ENCODE measurements at places on chromosomes 1 and 21.

DNA sequence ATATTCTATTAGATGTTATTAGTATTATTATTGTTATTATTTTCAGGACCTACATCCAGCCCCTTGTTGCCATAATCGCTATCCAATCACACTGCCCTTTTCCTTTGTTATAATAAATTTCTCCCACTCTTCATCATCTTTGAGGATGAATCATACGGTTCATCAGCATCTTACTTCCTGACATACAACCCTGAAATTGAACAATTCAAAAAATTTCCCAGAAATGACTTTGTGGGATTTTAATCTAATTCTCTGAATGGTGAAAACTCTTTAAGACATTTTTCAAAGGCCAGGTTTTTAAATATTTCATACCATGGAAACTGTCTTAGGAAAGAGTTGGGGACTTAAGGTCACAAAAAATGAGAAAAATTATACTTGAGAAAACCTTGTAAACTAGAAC lies 353.5 kb downstream of the ST6GALNAC3 start:
- DNase-seq = no peak

DNA sequence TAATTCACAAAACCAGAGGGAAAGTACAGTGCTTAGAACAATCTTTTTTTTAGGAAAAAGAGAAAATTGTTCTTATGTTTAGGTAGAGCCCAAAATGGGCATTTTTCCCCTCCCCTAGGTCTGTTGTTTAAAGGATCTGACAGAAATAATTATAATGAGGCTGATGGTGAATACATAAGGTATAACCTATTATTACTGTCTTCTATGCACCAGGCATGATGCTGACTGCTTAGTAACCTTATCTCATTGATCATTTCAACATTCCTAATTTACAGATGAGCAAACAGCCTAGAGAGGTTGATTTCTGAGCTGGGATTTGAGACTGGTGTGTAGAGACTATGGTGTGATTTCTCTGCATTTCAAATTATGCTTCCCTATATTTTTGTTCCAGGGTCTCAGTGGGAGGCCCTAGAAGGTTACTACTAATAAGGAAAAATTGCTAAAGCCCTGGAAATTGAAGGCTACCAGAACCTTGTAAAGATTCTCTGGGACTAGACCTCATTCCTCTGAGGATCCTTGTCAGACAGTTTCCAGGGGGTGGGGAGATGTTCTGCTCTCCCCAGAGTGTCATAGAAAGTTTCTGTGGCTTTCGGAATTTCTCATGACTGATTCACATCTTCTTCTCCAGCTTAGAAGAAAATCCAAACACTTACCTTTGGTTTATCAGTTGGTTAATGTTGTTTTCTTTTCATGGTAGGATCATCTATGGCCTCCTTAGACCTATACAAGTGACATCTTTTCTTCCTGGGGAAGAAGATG lies 44.9 kb downstream of the ROR1 start:
- DNase-seq = no peak

GRCh38 chr1:85289207-85289847 lies 12.9 kb upstream of the BCL10 start:
- no peak for DNase-seq

DNA sequence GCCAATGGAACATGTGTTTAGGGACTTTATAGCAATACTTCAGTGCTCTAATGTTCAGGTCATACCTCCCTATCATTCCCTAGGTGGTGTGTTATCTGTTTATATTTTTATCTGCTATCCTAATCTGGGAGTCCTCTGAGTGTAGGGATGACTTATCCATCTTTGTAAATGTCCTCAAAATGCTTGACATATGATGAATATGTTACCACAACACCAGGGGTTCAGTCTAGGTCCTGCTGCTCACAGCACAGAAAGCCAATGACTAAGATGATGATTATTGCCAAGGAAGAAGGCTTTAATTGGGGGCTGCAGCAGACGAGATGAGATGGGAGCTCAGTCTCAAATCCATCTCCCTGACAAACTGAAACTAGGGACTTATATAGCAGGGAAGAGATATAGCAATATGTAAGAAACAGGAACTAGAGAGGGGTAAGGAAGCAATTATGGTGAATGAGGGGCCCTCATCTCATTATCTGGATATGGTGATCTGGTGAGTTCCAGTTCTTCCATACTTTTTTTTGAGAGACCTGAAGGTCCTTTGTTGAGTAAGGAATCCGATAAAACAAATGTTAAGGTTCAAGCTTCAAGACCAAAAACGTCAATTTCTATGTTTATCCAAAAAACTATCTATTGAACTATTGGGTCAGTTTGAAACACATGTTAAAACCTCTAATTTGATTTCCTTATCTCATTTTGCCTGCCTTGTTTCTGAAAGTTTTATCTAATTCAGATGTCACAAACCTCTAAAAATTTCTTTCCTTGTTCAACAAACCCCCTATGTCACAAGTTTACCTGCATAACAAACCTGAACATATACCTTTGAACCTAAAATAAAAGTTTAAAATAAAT lies 256.7 kb upstream of the CACYBP start:
- DNase-seq = no peak

GRCh38 chr1:100027212-100027611 lies 57.4 kb downstream of the SLC35A3 start:
- DNase-seq = no peak

DNA sequence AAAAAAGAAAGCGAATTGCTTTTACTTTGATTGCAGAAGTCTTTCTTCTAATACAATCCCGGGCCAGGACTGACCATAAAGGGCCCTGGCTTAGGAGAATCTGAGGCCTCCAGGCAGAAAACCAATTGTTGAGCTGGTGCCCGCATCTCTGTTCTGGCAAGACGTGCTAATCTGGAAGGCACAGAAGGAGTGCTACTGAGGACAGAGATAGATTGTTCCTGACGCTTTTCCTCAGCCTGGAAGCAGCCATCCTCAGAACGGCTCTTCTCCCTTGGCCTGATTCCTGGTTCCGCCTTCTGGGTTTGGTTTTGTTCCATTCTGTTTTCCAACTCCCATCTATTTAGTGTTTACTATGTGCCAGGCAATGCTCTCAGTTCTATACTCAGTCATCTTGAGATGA lies 44.8 kb upstream of the SPOCD1 start:
- DNase-seq = no peak

- DNase-seq = no peak
Observed at GRCh38 chr1:186424539-186424938, 36.4 kb downstream of the PDC start.

DNA sequence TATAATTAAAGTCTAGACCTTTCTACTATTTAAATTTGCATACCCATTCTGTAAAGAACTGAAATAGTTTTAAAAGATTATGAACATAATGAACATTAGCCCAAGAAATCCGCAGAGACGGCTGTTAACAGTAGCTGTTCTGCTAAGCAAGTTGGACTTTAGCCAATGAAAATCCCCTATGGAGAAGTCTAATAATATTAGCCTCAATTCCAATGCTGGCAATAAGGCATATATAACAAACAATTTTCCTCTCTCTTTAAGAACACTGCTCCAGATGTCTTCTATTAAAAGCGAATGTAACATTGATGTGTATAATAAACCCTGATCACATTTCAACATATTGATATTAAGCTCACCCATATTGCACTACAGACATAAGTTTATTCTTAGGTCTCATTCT lies 221.3 kb upstream of the KCTD3 start:
- DNase-seq = no peak

DNA sequence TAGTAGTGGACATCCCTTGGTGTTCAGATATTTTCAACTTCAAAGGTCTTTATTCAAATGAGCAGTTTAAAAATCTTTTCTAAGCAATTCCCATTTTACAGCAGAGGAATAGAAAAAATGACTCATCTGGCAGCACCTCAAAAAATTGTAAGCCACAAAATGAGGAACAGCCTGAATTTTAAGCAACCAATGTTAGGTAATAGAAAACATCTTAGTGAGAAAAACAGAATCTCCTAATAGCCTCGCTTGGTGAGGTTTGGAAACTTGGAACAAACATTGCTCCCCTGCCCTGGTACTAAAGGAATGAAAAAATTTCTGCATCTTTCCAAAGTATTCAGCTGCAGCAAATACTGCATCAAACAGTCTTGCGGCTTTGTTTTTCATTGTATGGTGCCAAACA lies 264.4 kb downstream of the NTNG1 start:
- no peak for DNase-seq

- DNase-seq = peak; percentile 72
Observed at GRCh38 chr1:205480349-205480985, 24.0 kb upstream of the CDK18 start.

DNA sequence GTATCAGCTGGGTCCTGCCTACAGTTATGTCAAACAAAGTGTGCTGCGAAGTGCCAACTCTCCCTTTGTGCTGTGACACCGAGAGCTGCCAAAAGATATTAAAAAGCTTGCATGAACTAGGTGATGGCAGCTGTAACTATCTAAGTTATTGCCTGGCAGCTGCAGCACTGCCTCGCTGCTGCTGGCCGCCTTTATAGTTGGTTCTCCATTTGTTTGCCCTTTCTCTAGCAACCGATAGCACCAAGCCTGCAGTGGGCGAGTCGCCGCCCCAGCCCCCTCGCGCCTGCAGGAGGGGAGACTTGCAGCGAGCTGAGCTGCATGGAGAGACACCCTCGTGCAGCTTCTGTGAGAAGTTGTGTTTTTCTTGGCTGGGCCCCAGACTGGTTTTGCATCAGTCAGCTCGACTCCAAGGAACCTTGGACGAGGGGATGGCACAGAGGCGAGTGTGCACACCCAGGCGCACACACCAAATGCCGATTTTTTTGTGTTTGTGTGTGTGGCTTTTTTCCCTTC lies 330.6 kb downstream of the RPS6KC1 start:
- DNase-seq = no peak

DNA sequence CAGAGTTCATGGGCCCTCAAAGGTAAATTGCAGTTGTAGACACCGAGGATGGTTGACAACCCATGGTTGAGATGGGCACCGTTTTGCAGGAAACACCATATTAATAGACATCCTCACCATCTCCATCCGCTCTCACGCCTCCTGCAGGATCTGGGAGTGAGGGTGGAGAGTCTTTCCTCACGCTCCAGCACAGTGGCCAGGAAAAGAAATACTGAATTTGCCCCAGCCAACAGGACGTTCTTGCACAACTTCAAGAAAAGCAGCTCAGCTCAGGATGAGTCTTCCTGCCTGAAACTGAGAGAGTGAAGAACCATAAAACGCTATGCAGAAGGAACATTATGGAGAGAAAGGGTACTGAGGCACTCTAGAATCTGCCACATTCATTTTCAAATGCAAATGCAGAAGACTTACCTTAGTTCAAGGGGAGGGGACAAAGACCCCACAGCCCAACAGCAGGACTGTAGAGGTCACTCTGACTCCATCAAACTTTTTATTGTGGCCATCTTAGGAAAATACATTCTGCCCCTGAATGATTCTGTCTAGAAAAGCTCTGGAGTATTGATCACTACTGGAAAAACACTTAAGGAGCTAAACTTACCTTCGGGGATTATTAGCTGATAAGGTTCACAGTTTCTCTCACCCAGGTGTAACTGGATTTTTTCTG lies 9.3 kb downstream of the SLAMF8 start:
- DNase-seq = no peak

DNA sequence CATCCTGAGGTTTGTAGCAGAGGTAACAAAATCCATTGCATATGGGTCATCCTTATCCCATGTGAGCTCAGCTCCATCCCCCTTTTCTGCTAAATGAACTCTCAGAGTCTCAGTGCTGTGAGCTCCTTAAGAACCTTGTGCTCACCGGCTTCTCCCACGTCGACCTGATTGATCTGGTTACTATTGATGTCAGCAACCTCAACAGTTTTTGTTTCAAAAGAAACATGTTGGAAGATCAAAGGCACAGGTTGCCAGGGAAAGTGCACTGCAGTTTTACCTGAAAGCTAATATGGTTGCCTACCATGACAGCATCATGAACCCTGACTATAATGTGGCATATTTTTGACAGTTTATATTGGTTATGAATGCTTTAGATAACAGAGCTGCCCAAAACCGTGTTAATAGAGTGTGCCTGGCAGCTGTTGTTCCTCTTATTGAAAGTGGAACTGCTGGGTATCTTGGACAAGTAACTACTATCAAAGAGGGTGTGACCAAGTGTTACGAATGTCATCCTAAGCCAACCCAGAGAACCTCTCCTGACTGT lies 131.4 kb downstream of the HS2ST1 start:
- peak; percentile 53 for DNase-seq

GRCh38 chr1:10737651-10738050 lies 58.8 kb downstream of the CASZ1 start:
- DNase-seq = no peak

DNA sequence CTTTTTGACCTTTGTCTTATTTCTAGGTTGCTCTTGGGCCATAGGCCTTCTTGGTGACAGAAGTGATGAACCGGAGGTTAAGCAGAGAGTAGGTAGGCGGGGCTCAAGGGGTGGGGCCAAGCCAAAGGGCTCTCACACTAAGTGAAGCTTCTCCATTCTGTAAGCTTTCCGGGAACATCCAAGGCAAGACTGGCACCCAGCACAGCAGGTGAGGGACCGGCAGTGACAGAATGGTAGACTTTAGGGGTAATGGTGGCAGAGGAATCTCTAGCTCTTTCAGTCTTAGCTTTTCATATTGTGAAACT lies at the start of gene TNFAIP8L2:
TNFAIP8L2 (plus strand) TSS at position 135 of the 305 bp plus-strand sequence. CDS start 2,049 bp downstream, outside the sequence.
- DNase-seq = peak; percentile 68

DNA sequence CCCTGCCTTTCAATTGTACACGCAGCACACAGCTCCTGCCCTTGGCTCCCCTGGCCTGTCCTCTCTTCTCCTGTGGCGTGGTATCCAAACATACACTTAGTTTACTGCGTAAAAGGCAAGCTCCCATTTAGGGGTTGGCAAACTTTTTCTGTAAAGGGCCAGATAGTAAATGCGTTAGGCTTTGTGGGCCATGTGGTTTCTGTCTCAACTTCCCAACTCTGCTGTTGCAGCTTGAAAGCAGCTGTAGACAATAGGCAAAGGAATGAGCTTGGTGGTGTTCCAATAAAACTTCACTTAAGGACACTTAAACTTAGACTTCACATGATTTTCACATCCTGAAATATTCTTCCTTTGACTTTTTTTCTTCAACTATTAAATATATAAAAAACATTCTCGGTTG lies 63.3 kb downstream of the RHOU start:
- DNase-seq = no peak

DNA sequence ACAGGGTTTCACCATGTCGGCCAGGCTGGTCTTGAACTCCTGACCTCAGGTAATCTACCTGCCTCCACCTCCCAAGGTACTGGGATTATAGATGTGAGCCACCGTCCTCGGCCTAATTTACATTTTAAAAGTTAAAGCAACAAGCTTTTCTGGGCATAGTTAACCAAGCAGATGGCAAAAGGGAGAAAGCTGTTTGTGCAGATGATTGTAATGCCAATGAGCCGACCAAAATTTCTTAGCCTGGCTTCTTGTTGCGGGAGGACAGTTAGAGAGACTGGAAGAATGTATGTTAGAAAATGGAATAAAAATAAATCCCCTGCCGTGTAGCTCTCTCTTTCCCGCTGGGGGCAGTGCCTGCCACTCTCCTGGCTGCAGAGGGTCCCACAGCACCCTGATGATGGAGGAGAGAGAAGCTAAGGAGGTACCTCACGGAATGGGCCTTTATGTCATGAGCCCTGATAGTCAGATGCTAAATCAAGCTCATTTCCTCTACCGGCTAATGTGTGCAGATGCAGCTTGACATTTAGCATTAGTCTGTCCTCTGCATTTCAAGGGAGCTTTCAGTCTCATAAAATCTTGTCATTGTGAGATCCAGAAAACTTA lies 87.2 kb downstream of the HHAT start:
- no peak for DNase-seq
